CD4-positive, CD25-positive, alpha-beta regulatory T cell (primary cell): ENCODE measurements at places on chromosomes 1 and 21.

GRCh38 chr1:202085682-202086373 is 36.9 kb upstream of the GPR37L1 start:
- DNase-seq, result no peak

GRCh38 chr1:72023063-72023930 is 259.0 kb downstream of the NEGR1 start:
- DNase-seq, result no peak

DNA sequence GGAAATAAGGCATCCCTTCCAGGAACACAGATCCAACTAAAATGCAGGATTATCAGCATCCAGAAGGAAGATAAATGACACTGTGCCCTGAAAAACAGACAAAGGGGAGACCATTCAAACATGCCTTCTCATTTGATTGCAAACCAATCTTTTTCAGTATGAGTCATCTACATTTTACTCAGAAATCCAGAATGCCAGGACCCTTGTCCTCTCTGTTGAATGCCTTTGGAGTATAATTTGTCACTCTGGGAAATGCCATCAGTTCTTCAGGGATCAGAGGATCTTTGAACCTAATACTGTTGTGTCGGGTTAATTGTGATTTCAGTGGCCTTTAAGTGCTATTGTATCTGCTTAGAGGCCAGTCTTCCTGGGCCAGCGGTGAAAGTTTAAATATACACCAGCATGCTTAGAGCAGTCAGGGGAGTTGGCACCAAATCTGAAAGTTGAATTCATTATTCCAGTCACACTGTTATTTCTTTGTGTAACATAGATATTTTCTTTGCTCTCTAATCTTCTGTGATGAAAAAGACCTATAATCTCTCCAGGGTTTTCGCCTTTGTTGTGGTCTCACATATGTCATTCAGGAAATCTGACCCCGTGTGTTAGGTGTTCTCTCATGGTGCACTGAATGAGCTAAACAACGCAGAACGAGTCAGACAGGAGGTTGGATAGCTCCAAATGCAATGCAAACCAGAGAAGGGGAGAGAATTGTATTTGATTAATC is 364.8 kb upstream of the SGIP1 start:
- DNase-seq, result peak; percentile 15

DNA sequence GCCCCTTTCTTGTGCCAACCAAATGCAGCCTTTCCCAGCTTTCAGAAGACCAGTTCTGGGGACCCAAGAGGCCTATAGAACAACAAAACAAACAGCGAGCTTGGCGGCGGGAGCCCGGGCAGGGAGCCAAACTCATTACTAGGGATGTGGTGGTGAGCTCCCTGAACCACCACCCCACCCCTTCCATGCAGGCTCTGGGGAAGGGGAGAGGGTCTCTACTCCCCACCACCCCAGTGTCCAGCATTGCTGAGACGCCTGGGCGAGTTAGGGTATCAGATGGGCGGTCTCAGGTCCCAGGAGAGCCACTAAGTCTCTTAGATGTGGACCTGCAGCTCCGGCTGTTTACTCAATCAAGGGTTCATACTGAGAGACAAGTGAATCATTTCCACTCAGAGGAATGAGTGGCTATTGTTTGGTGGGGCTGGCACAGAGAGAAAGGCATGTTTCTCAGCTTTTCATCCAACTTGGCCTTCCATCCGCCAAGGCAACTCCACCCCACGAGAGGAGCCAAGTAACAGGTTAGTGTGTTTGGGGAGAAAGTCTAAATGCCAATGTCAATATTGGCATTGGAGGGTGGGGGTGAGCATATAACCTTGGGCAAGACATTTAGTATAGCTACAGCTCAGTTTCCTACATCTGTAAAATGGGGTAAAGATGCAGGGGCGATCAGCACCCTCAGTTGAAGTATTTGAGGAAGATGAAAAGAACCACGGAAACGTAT is 40.9 kb downstream of the PLXNA2 start:
- no peak for DNase-seq

DNA sequence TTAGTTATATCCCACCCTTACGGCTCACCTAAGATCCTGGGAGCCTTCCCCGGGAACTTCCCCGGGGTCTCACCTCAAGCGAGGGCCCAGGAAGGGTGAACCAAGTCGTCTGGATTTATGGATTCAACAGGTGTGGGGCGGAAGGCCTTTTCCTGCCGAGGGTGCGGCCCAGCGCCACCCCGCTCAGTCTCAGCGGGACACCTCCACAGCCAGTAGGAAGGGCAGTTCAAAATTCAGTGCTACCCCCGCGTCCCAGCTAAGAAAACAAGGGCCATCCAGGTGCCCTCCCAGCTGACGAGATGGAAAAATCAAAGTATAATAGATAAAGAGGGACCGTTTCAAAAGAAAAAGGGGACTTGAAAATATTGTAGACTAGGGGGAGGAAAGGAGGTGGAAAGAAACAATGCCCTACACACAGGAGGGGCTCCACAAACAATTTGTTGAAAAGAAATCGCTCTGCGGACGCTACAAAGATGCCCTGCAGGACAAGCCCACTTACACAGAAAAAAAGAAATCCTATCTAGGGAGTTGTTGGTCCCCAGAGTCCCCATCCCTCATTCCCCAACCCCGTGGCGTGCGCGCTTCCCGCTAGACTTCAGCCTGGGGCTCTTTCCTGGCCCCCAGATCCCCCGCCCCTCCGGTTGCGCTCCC is 1.3 kb downstream of the SLC2A1 start:
- DNase-seq, result no peak

- DNase-seq, result peak; percentile 57
These were observed at the start of gene SELENON for GRCh38 chr1:25799935-25800702. TSS of gene SELENON (plus strand) at chr1:25800193. CDS start at chr1:25800231, 38 bp downstream.

- no peak for DNase-seq
These were observed 15.2 kb downstream of the PTPRF start for GRCh38 chr1:43545695-43546387.

DNA sequence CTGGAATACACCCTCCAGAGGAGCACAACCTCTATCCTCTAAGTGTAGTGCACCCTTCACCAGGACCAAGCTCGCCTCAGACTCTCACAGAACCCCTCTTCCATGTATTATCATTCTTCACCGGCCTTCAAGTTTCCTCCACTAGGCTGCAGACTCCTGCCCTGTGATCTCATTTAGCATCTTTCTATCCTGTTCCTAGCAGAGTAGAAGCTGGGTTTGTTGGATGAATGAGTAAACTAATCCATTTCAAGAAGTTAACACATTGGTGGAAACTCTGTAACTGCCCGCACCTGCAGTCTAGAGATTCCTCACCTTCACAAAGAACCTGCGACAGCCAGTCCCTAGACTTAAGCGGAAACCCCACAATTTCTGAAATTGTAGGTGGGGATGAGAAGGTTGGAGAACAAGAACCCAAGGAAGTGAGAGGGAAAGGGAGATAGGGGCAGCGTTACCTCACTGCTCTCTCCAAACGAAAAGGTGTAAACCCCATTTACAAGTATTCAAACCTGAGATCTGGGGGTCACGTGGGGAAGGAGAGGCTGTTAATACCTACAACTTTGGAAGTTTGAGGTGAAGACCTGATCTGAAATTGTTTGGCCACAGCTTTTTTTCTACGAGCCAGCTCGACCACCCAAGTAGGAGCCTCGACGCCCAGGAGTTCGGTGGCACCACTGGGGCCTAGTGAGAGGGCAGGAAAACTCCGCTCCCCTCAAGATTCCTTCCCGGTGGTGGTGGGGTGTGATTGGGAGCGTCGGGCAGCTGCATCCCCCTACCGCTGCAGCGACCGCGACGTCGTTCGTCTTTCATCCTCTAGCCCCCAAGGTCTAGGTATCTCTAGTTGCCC is 1.2 kb downstream of the PTPN14 start:
- no peak for DNase-seq

DNA sequence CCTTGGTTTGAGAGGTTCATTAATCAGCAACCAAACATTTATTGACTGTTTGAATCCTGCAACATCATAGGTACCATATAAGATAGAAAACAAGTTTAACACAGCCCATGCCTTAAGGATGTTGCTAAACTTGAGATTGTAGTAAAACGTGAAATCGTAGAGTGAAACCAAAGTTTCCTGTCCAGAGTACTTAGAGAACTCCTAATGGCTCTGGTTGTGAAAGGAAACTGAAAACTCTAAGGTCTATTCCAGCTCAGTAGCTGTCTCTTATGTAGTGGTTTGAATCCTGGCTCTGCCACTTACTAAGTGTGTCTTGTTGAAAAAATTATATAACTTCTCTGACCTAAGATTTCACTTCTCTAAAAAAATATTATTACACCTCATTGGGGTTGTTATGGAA is 310.9 kb downstream of the NTNG1 start:
- no peak for DNase-seq

- no peak for DNase-seq
These were observed 836 bp downstream of the CDC7 start for GRCh38 chr1:91501523-91501851.

DNA sequence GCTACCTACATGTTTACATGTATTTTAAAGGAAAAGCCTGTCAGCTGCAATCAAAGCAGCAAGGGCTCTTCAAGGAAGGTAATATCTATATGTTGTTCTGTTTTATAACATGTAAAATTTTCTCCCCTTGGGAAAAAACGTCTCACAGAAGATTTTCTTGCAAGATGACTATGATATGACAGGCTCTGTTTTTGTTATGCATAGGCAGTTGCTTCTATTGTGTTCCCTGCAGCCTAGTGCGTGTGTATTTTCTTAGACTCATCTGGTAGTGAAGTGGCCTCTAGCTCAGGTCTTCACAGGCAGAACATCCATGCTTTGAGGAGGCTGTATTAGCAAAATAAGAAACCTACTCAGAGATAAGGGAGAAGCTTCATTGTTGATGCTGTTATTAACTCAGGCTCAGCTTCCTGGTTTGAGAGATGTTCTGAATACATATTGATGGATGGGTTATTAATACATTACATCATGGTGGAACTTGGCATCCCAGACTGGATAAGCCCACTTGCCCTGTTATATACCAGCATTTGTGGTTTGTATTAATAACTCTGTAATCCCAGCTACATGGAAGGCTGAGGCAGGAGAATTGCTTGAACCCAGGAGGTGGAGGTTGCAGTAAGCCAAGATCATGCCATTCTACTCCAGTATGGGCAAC is 35.8 kb downstream of the LAMC1 start:
- no peak for DNase-seq

- no peak for DNase-seq
These were observed 61.0 kb downstream of the TOR3A start for GRCh38 chr1:179142889-179143299.

- DNase-seq, result no peak
These were observed 18.5 kb downstream of the SERTAD4 start for GRCh38 chr1:210250998-210251679.

- DNase-seq, result no peak
These were observed 80.3 kb downstream of the PROX1 start for GRCh38 chr1:214067853-214068703.

DNA sequence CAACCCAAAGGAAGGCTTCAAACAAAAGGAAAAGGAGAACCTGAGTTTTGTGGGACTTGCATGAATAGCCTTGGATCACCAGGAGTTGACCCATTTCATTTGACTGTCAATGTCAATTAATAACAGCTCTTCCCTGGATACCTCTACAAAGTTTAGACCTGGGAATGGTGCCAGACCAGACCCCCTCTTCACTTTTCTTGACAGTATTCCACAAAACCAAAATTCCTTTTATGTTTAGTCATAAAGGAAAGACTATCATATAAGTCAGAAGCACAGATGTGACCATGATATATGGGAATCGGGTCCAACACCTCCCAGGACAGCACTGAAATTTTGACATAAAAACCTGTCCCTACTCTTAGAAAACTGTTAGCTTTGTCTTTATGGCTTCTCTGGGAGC is 191.8 kb downstream of the LYPLAL1 start:
- DNase-seq, result no peak

DNA sequence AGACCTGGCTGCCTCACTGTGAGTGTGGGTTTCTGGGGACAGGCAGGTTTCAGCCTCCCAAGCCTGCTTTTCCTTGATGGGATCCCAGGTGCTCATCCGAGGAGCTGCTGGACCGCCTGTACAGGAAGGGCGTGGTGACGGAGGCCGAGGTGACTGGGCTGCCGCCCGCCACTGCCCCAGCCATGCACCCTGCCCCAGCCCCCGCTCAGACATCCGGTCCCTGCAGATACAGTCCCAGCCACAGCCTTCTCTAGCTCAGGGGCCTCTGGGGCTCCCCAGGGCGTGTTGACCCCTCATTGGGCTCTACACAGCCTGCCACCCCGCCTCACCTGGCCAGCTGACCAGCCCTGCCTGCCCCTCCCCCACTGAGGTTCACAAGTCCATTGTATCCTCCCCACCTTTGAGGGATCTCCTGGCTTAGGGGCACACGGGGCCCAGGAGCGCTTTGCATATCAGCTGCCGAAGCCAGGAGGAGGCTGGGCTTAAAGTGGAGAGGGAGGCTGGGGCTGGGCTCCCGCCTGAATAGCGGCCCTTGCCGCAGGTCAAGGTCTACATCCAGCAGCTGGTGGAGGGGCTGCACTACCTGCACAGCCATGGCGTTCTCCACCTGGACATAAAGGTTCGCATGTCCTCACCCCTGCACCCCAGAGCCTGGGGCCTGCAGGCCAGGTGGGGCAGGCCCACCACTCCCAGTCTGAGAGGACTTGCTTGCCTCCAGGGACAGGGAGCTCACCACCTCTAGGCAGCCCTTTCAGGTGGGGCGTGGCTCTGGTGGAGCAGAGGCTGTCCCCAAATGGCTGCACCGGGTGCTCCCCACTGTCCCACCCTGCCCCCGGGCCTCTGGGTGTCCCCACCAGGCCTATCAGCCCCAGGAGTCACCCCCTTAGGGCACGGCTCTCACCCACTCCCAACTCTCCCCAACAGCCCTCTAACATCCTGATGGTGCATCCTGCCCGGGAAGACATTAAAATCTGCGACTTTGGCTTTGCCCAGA is 38.5 kb downstream of the TRIM11 start:
- no peak for DNase-seq

DNA sequence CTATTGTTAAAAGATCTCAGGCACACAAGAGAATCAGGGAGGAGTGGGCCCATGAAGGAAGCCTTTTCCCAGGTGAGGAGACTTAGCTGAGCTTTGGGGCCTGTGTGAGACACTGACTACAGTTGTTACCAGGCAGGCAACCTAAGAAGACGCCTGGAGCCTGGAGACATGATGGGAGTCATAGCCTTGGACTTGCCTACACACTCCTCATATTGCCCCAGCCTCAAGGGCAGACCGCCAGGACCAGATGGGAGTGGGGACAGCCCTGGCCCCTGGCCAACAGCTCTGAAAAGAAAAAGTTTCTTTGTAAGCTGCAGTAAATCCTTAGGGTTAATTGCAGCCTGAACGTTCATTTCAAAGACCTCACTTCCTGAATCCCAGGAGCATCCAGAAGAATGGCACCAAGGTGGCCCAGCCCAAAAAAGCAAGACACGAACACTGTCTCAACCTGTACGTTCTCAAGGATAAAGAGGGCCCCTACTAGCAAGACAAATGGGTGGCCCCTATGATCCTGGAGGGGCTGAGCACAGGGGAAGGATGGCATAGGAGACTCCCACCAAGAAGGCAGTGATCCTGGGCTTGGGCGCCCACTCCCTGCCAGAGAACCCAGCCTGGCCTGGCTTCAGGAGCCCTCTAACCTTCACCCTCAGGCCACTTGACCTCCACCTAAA is 33.2 kb upstream of the BTG2 start:
- no peak for DNase-seq

GRCh38 chr1:34147301-34147700 is 17.7 kb downstream of the CSMD2 start:
- DNase-seq, result no peak

DNA sequence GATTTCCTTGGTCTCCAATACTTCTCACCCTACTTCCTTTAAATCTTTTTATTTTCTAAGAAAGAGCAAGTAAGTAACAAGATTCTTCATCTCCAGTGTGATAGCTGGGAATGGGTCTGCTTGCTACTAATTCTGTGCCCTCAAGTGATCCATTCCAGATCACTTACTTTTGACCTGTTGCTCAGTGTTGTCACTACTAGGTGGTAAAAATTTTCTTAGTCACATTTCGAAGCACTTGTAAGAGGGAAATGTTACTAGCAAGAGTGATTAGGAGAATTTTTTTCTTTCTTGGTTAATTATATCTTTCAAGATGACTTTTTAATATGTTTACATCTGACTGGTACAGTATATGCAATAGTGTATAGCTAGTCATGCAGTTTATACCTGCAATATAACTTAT is 2.2 kb downstream of the UBAP2L start:
- no peak for DNase-seq
